CD8-positive, alpha-beta memory T cell (primary cell): ENCODE measurements at places on chromosomes 11 and 22.

GRCh38 chr22:43085658-43086606 lies 3.3 kb downstream of the TTLL1 start:
- peak; percentile 24 for DNase-seq

DNA sequence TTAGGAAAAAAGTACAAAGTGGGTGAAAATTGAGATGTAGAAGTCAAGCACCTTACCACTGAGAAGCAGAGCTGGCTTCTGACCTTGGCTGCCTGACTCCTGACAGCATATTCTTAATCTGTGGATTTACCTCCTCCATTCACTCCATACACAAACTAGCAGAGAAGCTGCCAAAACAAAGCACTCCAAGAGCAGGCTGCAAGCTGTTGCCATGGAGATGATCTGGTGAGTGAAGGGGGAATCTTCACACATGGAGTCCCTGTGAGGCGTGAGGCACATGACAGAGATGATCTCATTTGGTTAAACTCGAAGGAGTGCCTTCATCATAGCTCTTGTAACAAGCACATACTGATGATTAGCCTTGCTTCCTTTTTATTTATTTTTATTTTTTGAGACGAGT lies 16.1 kb downstream of the COMMD9 start:
- DNase-seq: no peak

DNA sequence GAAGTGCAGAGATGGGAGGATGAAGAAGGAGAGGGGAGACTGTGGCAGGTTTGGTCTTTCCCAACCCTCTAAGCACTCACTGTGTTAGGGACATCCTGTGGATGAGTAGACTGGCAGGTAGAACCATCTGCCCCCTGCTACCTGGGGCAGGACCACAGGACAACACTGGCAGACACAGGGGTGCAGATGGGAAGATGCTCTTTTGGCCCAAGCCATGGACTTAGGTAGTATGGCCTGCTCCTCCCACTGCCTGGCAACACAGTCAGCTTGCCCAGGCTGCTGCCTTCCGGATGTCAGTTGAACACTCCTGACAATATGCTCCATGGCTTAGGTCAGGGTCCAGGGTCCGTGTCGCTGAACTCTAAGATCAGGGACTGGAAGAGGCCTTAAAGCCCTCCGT lies 140.7 kb upstream of the NAV2 start:
- no peak for DNase-seq

- no peak for DNase-seq
Observed at GRCh38 chr22:31611061-31611760, 50.8 kb downstream of the PISD start.

- DNase-seq: no peak
Observed at GRCh38 chr22:20773793-20774212, at the start of gene SERPIND1. TSS of gene SERPIND1 (plus strand) at chr22:20774113. CDS start at chr22:20779313, 5,200 bp downstream.

DNA sequence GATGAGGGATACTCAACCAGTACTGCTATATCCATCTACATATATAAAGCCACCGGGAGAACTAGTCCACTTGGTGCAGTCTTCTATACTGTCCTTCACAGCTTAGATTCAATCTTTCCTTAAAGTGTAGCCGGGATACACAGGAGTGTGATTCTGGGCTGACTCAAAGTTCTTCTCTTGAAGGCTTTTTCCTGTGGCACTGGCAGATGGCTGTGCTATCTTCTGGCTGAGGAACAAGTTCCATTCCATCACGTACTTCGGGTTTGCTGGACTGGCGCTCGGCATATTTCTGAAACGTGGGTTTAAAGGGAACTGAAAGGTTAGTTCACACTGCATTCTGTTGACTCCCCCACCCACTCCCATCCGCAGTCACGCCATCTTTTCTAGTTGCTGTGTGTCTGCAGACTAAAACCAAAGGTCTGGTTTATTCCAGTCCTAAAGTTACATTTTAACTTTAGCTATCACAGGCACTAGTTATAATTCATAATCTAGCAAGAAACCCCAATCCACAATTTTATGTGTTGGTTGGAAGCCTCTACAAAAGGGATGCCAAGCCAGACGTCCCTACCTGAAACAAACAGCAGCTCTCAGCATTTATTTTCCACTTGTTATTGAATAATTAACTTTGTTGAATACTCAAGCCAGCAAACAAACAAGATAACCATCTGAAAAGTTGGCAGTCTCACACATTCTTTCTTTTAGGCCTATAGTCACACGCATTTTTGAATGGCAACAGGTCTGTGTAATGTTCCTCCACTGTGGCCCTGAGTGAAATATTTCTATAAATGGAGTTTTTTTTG lies 7.5 kb upstream of the C11orf65 start:
- DNase-seq: no peak

DNA sequence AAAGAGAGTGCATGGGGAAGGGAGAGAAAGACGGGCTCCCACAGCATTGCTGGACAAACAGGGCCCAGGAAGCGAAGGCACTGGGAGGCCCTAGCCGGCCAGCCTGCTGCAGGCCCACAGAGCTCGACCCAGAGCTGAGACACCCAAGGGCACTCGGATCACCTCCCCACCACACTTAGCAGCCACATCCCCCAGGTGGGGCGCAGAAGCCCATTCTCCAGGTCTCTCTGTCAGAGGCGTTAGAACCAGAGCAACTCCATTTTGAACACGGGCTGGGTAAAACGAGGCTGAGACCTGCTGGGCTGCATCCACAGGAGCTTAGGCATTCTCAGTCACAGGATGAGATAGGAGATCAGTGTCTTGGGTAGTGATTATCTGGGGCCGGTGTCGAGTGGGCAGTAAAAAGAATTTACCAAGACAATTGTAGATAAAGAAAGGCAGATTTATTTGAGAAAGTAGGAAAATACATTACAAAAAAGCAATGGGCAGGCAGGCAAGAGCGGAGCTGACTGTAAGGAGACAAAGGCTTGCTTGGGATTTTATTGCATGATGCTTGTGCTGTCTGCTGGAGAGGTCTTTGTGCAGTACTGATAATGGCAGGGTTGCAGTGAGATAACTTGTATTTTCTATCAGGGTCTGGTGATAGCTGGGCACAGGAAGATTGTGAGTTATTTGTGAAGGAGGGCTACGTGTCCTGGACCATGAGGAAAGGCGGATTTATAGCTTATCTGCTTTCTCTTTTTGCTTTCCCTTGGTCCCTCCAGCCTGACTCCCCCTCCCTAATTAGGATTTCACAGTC lies 13.4 kb upstream of the CAPN5 start:
- DNase-seq: no peak

GRCh38 chr22:50610581-50610980 lies 10.0 kb downstream of the MAPK8IP2 start:
- DNase-seq: no peak

GRCh38 chr11:124798991-124799347 lies 1.2 kb downstream of the MSANTD2 start:
- no peak for DNase-seq

DNA sequence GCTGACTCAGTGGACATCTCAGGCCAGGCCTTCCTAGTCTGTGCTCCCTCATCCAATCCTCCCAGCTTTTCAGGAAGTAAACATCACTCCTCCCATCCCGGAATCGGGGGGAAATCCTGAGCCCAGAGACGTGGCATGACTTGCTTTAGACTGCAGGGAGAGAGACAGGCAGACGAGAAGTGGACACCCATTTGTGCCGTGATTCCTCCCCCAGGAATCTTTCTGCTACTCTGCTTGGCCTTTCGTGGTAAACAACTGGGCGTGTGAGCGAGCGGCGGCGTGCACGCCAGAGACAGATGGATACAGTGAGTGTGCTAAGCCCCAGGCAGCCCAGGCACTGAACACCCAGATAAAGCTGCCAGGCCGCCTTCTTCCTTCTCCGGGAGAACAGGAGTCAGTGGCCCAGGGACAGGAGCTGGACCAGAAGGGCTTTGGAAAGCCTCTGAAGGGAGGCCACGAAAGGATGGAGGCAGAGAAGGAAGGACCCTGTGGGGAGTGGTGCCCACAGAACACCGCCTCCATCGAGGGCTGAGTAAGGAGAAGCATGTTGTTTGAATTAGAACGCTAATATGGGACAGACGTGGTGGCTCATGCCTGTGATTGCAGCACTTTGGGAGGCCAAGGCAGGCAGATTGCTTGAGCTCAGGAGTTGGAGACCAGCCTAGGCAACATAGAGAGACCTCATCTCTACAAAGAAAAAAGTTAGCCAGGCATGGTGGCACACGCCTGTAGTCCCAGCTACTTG lies 53.0 kb upstream of the PRR5 start:
- DNase-seq: no peak

- peak; percentile 1 for DNase-seq
Observed at GRCh38 chr11:47714554-47715081, 551 bp downstream of the AGBL2 start.

DNA sequence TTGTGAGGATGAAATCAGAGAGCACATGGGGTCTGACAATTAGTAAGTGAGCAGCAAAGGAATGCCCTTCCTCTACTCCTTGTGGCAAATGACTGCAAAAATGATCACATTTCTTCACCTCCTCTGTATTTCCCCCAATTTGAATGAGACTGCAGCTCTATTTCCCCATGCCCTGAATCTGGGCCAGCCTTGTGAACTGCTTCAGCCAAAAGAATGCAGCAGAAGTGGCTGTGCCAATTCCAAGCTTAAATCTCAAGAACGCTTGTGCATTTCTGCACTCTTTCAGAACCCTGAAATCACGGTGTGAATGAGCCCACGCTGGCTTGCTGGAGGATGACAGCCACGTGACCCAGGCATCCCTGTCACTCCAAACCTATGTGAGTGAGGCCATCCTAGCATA lies 9.9 kb downstream of the SLC43A3 start:
- no peak for DNase-seq

GRCh38 chr11:82636615-82637014 lies 97.0 kb downstream of the FAM181B start:
- no peak for DNase-seq

DNA sequence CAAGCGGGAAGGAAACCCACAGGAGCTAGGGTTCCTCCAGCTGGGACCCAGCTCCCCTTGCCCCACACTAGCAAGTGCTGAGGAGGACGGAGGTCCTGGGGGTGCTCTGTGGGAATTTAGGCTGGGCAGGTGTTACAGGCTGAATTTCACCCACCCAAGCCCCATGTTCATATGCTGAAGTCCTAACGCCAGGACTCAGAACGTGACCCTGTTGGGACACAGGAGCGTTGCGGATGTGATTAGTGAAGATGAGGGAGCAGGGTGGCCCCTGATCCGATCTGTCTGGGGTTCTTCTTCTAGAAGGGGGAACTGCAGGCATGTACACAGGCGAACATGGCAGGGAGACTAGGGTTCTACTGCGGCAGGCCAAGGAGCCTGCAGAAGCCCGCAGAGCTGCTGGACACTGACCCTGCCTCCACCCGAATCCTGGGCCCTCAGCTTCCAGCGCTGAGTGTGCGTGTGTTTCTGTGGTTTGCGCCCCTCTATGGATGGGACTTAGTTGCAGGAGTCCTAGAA lies 103.4 kb upstream of the FGF3 start:
- DNase-seq: no peak

GRCh38 chr11:113477321-113477720 lies 2.1 kb upstream of the DRD2 start:
- no peak for DNase-seq

DNA sequence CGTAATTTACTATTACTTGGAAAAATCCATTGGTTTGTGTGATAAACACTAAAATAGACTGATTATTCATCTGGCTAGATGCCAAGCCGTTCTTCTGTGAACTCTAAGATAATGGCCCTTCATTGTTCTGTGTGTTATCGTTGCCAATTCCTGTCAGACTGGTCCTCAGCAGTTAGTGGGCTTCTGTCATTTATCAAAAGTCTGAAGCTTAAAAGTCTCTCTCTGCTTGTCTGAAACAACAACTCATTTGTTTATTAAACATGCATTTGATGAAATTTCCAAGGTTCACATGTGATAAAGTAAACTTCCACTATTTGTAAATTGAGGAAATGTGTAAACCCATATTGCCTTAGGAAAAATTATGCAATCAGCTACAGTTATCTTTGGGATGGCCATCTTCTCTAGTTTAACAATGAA lies 21.1 kb upstream of the RDX start:
- no peak for DNase-seq

DNA sequence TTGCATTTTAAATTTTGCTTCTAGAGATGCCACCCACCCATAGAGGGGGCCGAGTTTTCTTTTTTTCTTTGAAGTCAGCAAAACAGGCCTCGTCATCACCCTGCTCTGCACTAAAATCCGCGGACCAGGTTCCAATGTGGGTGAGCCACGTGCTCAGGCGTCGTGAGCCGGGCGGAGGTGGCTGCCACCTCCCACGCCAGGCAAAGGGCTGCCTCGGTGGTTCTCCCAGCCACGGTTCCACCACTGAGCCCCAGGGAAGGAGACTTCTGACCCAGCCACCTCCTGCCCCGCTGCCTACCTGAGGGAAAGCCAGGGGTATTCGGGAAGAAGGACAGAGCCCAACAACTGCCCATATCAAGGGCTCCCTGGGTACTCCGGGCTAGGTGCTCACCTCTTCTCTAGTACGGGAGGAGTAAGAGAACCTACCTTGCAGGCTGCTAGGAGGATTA lies 45.3 kb downstream of the MN1 start:
- DNase-seq: no peak
